Pancreas (tissue), 10 donors: ENCODE measurements at places on chromosomes 1 and 21. TPM values are rescaled to one million over a fixed set of nuclear protein-coding genes. Genes with fewer than 3 reads are reported as not detected.

TMEM51 gene
- total RNA-seq = 29.1 TPM

VAV3 gene
- 10.5 TPM for total RNA-seq

PADI2 gene
- 0.98 TPM for total RNA-seq

CNKSR1 gene
- 11.3 TPM for total RNA-seq

GJA9 gene
- not detected for total RNA-seq

KIFAP3 gene
- total RNA-seq = 10.5 TPM

AVPR1B gene
- 0.18 TPM for total RNA-seq

DMRTA2 gene
- total RNA-seq = not detected

CFAP141 gene
- total RNA-seq = not detected

OR2T3 gene
- total RNA-seq = not detected

AMY1C gene
- total RNA-seq = 0.16 TPM

OR2T6 gene
- not detected for total RNA-seq

F13B gene
- not detected for total RNA-seq

ABCG1 gene
- total RNA-seq = 6.3 TPM

TMPRSS3 gene
- 7.5 TPM for total RNA-seq

FNBP1L gene
- total RNA-seq = 16.7 TPM

LYPD8 gene
- not detected for total RNA-seq

WDR64 gene
- not detected for total RNA-seq

CRYAA gene
- total RNA-seq = not detected

FLAD1 gene
- 13.5 TPM for total RNA-seq

CD101 gene
- total RNA-seq = 0.75 TPM

LCE3E gene
- not detected for total RNA-seq

CAMTA1 gene
- total RNA-seq = 13.0 TPM

NCF2 gene
- 1.3 TPM for total RNA-seq

CHI3L2 gene
- total RNA-seq = 1.2 TPM

TTC4 gene
- total RNA-seq = 9.7 TPM

ARMH1 gene
- total RNA-seq = 0.82 TPM

CELA2B gene
- 2,290 TPM for total RNA-seq

MIXL1 gene
- not detected for total RNA-seq

SEC16B gene
- 4.4 TPM for total RNA-seq

PLPP3 gene
- total RNA-seq = 21.0 TPM

SLAMF7 gene
- 0.95 TPM for total RNA-seq

TBX15 gene
- total RNA-seq = not detected

ALX3 gene
- not detected for total RNA-seq

CFAP57 gene
- 0.40 TPM for total RNA-seq

ARHGEF10L gene
- total RNA-seq = 58.7 TPM

CALML6 gene
- 1.1 TPM for total RNA-seq
